Putamen (tissue), 1 donor: ENCODE measurements at places on chromosomes 12 and 14.

DNA sequence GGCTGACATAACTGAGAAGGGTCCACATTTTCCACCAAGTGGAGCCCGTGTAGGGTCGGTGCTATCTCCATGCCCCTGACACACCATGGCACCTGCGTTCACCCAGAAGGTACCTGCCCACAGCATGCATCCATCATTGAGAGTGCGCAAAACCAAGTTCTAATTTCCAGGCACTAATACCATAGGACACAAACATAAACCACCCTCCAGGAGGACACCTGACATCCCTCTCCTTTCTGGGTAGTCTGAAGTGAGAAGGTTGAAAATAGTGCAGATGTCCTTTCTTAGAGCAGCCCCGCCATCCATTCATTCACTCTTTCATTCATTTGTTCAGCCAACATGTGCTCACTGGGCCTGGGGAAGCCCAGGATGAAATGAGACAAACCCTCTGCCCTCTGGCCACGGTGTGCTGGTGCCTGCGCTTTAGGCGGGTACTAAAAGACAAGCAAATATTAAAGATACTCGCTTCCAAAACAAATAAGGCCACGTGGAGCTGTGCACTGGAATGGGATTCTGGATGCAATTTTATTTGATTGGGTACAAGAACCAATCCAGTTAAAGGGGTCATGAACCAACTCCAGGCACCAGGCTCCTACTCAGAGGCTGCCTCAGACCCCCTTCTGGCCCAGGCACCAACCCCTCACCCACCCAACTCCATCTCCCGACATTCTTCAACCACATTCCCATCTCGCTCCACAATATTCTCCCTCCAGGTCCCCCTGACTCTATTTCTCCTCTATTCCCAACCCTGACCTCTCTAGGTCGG lies 1.2 kb downstream of the TTC7B start:
- DNase-seq: no peak

GRCh38 chr12:45223868-45224267 lies 8.0 kb downstream of the ANO6 start:
- no peak for DNase-seq

DNA sequence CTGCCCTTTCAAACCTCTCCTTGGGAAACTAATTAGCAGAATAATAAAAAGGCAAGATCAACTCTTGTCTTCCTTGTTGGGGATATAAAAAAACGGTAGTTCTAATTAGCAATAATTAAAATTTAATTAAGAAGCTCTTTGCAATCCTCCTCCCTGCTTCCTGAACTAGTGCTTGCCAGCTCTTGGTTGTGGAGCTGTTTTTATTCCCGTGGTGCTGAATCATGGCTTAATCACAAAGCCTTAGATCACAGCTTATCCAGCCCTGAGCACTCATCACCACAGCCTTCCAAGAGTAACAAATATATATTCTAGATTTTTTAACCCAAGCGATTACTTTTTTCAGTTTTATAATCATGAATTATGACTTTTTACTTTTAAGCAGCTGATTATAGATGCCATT lies 63.2 kb upstream of the INSM2 start:
- no peak for DNase-seq

- DNase-seq: no peak
Measured at GRCh38 chr12:4117386-4118016, 156.1 kb upstream of the CCND2 start.

- no peak for DNase-seq
Measured at GRCh38 chr14:41385797-41386196, 220.9 kb upstream of the LRFN5 start.

DNA sequence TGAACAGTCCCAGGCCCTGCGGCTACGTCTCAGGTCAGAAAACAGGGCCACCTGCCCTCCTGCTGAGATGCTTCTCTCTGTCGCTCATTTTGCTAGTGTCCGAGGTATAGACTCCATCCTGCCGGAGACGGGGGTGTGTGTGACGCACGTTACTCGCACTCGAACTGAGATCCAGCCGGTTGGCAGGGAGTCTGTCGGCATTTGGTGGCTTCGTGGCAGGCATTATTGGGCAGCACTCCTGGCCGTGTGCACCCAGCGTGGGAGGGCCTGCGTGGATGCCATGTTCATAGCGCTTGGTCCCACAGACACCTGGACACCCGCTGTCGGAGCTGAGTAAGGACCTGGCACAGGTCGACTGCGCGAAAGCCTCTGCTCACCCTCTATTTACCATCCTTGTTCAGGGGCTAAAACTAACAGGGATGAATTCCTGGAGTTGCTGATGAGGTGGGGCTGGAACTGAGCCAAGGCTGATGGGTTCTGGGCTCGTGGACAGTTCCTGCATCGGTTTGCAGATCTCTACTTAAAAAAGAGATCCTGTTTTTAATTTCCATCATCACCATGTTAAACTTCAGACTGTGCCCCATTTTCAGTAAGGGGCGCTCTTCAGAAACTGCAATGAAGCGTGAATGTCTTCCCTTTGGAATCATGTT lies 28.6 kb downstream of the AACS start:
- DNase-seq: no peak

GRCh38 chr12:124852329-124852831 lies 11.3 kb downstream of the SCARB1 start:
- no peak for DNase-seq

DNA sequence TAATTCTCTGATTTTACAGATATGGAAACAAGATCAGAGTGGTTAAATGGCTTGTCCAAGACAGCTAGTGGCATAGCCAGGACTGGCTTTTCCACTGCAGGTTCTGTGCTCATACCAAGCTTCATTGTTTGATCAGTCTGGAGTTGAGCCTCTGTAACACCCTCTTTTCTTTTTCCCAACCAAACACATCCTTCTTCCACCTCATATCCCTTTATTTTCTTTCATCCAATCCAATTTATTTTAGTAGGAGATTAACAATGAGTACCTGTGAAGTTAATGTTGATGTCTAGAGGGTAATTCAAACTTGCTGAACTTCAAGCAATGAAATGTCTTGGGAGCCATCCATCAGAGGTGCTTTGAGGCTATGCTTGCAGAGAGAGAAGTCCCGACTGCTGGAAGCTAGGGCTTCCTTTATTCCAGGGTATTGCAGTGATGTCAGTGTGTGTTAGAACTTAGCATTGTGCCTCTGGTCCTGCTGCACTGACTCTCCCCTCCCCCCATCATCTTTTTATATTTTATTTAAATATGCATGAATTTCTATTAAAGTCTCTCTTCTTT lies 452.1 kb upstream of the PDE3A start:
- no peak for DNase-seq

GRCh38 chr12:68007033-68007432 lies 17.8 kb downstream of the IFNG-AS1 start:
- no peak for DNase-seq

DNA sequence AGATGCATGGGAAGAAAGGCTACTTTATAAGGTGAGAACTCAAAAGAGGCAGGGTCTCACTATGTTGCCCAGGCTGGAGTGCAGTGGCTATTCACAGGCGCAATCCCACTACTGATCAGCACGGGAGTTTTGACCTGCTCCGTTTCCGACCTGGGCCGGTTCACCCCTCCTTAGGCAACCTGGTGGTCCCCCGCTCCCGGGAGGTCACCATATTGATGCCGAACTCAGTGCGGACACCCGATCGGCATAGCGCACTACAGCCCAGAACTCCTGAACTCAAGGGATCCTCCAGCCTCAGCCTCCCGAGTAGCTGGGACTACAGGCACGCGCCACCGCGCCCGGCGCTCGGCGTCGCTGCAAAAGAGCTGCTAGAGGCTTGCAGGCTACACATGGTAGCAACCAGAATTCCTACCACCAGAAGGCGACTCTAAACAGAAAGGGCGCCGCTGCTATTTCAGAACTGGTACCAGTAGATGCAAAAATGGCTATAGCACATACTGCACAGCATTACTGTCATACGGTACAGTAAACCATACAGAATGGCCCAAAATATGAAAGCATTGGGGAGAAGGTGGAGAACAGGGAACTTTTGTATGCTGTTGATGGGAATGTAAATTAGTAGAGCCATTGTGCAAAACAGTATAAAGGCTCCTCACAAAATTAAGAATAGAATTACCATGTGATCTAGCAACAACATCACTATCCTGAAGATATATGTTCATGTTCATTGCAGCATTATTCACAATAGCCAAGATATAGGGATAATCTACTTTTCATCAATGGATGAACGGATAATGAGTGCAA lies 1.2 kb upstream of the NEMF start:
- DNase-seq: peak; percentile 72

DNA sequence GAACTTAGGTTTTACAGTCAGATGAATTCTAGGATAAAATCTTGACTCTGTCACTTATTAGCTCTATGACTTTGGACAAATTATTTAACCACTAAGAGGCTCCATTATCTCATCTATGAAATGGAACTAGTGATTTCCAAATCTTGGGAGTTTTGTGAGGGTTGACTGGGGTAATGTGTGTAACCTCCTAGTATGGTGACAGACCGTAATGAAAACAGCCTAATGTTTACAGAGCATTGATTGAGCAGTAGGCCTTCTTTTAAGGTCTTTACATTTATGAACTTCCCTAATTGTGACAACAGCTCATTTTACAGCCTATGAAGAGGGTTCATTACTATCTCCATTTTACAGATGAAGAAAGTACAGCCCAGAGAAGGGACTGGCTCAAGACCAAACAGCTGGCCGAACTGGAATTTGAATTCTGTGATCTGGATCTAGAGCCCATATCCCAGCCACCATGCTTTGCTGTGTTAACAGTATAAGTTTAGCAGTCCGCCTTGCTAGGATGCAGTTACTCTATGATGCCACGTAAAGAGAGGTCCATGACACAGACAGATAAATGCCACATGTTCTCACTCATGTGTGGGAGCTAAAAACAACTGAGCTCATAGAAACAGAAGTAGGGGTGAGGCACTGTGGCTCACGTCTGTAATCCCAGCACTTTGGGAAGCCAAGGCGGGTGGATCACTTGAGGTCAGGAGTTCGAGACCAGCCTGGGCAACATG lies 9.1 kb upstream of the FBXL14 start:
- DNase-seq: no peak

GRCh38 chr12:121892673-121893561 lies 4.3 kb downstream of the PSMD9 start:
- no peak for DNase-seq

GRCh38 chr12:59494617-59495016 lies 101.2 kb upstream of the SLC16A7 start:
- no peak for DNase-seq

- no peak for DNase-seq
Measured at GRCh38 chr12:124809878-124810277, 53.8 kb downstream of the SCARB1 start.

GRCh38 chr12:107622001-107622400 lies 63.6 kb upstream of the PWP1 start:
- no peak for DNase-seq

DNA sequence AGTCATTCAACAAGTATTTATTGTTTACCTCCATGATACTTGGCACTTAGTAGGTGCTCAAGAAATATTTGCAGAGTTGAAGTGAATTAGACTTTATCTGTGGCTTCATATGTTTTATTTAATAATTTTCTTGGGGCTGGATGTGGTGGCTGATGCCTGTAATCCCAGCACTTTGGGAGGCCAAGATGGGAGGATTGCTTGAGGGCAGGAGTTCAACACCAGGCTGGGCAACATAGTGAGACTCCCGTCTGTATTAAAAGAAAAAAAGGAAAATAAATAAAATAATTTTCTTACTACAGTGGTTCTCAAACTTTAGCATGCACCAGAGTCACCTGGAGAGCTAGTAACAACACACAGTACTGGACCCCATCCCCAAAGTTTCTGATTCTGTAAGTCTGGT lies 905 bp downstream of the ADCK1 start:
- no peak for DNase-seq

DNA sequence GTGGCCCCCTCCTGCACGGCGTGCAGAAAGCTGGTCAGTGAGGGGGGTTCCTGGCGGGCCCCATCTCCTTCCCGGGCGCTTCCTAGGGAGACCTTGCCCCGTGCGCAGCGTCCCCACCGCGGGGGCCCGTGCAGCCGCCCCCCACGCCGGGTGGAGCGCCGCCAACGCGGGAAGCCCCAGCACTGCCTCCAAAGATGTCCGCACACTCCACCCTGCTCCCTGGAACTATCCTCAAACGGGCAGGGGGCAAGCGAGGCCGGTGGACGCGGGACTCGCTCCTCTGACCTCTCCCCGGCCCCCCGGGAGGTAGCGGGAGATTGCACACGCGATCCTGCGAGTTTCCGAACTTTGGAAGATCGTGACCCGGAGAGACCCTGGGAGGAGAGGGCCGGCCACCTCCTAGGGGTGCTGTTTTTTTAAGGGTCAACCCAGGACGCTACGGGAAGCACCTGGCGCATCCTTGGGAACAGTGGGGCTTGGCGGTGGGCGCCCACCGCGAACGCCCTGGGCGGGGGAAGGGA lies 1.5 kb upstream of the FZD10 start:
- DNase-seq: no peak

GRCh38 chr12:98725476-98726247 lies 80.6 kb downstream of the APAF1 start:
- DNase-seq: peak; percentile 86

DNA sequence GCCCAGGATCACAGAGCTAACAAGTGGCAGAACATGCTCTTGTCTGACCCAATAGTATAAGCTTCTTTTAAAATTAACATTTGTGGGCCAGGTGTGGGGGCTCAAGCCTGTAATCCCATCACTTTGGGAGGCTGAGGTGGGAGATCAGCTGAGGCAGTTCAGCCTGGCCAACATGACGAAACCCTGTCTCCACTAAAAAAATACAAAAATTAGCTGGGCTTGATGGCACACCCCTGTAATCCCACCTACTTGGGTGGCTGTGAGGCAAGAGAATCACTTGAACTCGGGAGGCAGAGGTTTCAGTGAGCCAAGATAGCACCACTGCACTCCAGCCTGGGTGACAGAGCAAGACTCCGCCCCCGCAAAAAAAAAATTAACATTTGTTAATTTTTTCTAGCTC lies 33.0 kb upstream of the IL22 start:
- DNase-seq: no peak

DNA sequence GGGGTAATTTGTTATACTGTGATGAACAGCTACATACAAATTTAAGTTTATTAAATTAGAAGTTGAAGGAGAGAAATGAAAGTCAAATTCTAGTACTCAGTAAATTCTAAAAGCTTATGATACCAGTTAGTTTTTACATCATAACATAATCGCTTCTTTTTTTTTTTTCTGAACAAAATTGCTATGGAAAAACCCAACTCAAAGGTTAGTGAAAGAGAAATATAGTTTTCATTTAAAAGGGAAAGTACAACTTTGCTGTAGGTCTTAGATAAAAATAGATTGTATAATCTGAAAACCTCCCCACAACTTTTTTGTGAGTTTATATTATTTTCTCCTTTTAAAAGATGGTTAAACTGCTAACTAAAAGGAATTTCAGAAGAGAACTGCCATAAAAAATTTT lies 53.7 kb upstream of the LRRK2 start:
- DNase-seq: no peak

GRCh38 chr12:28235015-28235414 lies 44.8 kb downstream of the CCDC91 start:
- DNase-seq: no peak

- peak; percentile 12 for DNase-seq
Measured at GRCh38 chr12:26870491-26871419, 37.8 kb upstream of the ITPR2 start.

- no peak for DNase-seq
Measured at GRCh38 chr12:15562263-15562662, 226.9 kb downstream of the EPS8 start.

GRCh38 chr12:19277711-19278110 lies 148.2 kb downstream of the PLEKHA5 start:
- DNase-seq: no peak
